Thymus (tissue), 14 donors: ENCODE measurements at places on chromosomes 3 and 15.

DNA sequence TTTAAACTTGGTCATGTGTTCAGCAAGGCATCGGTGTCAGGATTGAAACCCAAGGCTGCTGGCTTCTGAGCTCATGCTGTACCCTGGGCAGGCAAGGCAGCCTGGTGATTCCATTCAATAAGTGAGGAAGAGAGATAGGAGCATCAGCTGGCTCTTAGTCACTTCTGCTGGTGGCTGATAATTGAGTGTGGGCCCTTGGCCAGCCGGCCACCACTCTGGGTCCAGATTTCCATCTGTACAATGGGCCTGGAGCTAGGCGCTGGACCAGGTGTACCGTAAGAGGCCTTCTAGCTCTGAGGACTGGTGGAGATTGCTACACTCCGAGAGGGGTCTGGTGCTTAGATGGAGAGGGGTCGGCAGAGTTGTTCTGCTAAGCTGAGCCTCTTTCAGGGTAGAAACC, 4.3 kb downstream of the CD276 start:
- no peak for DNase-seq

GRCh38 chr3:187263270-187263669, 28.3 kb downstream of the MASP1 start:
- no peak for DNase-seq

DNA sequence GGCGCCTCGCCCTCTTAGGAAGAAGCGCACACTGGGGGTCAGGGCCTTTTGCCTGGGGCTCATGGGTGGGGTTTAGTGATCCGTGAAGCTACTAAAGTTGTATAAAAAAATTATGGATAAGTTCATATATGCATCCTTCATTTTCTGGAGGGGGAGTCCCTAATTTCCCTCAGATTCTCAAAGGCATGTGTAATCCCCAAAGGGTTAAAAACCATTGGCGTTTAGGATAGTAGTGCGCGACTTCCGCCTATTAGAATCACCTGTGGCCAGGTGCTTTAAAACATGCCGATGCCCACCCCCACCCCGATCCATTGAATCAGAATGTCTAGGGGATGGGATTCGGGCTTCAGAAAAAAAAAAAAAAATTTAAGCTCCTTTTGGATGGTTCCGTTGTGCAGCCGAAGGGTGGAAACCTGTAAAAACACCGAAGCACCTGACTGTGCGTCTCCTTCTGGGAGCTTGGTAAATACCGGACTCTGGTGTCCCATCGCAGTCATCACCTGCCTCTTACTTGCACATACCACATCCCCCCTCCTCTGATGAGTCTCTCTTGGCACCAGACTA, 570 bp downstream of the APH1B start:
- no peak for DNase-seq

- no peak for DNase-seq
Observed at GRCh38 chr15:98700519-98700918, 52.2 kb downstream of the IGF1R start.

DNA sequence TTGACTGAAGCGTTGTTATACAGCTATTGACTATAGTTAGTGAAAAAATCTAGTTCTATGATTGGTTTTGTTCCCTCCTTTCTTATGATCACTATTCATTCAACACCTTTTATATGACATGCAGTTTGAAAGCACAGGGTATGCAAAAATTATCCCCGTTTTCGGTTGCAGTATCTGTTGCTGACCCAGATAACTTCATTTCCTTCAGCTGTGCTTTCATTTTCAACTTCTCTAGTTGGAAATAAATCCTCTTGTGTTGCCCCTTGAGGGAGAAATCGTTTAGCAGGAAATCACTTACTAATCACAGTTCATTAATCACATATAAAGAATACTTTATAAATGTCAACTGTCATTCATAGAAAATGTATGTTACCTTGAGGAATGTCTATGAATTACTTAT, 55.1 kb downstream of the MBNL1 start:
- no peak for DNase-seq

DNA sequence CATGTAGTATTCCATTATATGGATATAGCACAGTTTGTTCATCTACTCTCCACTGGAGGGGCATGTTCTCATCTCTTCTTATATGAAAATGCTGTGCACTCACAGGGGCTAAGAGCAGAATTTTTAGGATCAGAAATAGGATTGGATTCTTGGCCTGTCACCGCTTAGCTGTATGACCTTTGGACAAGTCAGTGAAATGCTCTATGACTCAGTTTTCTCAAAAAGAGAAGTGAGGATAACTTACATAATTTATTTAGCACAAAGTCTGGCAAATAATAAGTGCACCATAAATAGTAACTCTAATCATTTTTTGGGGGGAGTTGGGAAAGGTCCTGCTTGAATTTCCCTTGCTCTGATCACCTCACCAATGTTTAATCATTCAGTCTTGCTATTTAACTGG, 103.7 kb upstream of the LRIG1 start:
- no peak for DNase-seq

GRCh38 chr3:50542177-50543034, 25.1 kb downstream of the C3orf18 start:
- DNase-seq = peak; percentile 31

GRCh38 chr15:25701721-25702465, 161.2 kb downstream of the ATP10A start:
- DNase-seq = no peak

DNA sequence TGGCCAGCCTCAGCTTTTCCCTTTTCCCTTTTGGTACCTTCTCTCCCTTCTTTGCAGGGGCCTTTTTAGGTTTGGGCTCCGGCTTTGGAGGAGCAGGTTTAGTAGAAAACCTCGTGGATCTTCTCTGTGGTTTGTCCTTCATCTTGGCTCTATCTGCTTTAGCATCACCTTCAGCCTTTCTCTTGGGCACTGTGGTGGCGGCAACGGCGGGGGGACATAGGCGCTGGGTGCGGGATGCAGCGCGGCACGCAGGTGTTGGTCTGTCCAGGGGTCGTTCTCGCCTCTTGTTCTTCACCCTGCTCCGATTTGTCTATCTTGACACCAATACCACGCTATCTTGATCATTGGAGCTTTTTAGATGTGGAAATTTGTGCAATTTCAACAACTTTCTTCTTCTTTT, 64.5 kb upstream of the SMAD3 start:
- DNase-seq = no peak

DNA sequence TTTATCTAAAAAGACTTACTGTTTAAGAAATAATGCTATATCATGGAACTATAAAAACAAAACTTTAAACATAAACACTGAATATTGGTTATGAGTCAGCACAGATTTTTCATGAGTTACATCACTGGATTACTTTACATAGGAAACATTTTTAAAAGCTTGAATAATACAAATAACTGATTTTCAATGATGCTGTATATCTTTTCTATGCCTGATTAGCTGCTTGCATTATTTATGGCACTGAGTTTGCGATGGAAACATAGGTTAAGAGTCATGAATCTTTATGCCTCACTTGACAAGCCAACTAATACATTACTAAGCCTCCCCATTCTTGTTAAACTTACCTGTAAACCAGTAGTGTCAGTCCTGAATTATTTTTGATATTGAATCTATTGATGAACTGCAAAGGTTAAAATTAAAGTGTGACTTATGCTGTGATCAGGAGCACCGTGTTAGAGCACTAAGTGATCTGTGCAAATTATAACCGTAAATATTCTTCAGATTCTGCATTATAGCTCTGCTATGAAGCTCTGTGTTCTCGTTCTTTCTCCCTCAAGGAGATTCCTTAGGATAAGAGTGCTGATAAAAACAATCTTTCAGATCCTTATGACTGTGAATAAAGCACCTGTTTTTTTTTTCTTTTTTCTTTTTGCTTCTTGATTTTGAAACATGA, 437.3 kb upstream of the BCHE start:
- no peak for DNase-seq

GRCh38 chr3:147890114-147890513, 480.9 kb downstream of the ZIC1 start:
- no peak for DNase-seq

DNA sequence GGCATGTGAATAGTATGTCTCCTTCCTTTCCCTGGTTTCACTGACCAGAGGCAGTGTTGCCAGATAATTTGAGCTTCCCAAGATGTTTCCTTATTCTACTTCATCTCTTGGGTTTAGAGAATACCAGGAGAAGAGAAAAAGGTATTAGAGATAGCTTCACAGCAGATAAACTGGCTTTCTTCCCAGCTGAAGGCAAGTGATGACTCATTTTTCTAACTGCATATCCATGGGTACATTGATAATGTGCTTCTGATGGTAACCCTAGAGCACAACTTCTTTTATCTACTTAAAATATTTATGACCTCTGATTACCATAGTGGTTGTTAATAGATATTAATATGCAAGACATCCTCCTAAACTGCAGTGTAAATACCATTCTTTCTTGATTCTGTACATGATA, 34.6 kb upstream of the CMTM8 start:
- DNase-seq = no peak

DNA sequence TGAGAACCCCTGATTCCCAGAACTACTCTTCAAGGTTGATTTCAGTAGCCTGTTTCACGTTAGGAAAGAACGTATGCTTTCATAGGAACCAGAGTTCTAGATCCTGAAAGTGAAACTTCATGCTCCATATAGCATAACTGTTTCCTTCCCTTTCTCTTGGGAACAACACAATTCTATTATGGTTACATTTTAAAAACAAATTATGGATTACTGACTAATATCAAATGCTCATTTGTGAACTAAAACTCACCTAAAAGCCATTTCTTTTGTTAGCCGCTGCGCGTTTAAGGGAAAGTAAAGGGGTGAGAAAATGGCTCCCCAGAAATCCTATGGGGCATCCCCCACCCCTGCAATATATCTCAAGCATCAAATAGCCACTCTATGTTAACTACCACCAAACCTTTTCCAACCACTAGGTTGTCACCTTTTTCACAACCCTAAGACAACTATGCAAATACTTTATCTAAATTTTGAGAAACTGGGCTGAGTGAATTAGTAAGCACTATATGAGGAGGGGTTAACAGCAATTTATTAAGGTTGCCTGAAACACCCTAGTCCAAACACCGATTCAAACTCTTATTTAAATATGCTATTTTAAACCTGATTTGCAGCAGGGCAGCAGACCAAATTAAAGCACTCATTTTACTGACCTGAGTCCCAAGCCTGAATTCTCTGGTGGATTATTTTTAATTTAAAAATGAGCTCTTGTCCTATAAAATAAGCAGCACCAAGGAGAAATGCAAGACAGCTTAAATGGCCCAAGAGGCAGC, 2.4 kb downstream of the SIAH2 start:
- DNase-seq = no peak

DNA sequence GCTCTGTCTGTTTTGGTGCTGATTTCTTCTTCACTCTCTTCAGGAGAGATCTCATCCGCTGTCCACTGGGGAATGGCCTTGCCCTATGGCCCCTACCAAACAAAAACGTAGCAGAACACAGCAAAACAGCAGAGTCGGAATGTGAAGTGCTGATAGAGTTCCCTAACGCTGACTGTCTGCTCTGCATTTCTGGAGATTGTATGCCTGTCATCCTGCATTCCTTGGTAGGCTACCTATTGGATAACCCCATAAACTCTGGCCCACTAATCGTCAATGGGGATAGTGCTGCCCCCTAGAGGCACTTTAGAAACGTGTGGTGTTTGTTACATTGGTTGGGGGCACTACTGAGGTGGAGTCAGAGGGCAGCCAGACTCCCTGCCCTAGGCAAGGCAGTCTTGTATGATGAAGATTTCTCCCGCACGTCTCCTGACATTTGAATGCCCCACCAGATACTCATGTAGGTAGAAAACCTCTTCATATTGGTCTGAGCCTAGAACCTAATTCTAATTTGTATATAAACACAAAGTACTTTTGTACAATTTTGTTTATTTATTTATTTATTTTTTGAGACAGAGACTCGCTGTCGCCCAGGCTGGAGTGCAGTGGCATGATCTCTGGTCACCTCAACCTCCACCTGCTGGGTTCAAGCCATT, 15.6 kb upstream of the MAGEF1 start:
- peak; percentile 48 for DNase-seq

DNA sequence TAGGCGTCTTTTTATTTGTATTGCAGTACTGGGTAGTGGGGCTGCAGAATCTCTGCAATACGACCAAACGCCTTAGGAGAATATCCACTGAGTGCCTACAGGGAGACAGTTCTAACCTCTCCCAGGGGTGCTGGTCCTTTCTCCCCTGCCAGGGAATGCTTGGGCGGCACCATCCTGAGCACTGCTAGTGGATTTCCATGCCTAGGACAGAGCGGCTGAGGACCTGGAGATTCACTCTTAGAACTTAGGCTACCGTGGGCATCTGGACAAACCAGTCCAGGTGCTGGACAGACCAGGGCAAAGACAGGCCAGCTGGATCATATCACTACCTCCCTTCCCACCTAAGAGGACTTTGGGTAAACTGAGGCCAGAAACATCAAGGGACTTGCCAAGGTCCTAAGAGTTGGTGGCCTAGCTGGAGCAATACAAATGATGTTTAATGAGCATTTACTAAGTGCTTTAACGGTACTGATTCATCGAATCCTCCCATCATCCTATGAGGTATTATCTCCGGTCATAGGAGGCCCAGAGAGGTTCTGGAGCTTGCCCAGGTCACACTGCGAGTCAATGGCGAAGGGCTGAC, 902 bp downstream of the TMEM44 start:
- no peak for DNase-seq

DNA sequence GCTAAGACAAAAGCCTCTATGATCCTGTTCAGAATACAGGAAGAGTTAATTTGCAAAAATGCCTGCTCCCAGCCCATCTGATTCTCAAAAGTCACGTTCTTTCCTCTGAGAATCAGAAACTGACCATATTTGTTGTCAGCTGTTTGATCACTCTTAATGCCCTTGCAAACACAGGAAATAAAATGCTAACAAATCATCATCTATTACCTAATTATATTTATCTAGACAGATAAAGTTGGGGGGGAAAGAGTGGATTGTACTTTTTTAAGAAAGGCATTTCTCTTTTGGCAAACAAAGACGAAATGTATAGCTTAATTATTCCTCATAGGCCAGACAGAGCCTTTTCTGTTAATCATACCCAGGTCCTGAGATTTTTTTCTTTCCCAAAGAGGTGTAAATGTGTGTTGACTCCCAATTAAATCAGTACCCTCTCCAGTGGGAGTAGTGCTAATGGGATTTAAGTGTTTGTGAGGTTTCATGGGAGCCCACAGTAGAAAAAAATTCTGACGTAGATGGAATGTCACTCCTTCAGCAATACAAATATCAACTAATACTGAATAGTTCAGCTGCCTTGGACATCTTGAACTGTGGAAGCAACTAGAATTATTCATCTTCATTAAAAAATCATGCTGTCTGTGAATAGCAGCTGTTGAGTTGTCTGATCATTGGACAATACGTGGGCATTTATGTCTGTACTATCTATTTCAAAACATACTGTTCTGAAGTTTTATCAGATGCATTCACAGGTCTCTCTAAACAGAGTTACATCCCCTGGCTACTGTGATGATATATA, 22.5 kb upstream of the BNIP2 start:
- no peak for DNase-seq

- no peak for DNase-seq
Observed at GRCh38 chr3:191743283-191743682, 282.3 kb downstream of the PYDC2 start.

GRCh38 chr3:49121132-49121736, 611 bp upstream of the USP19 start:
- no peak for DNase-seq

GRCh38 chr15:90101130-90101968, 919 bp downstream of the IDH2 start:
- peak; percentile 55 for DNase-seq

- DNase-seq = peak; percentile 44
Observed at GRCh38 chr15:31274496-31275330, 51.9 kb upstream of the KLF13 start.
